Adipocyte (in vitro differentiated cells): ENCODE measurements at places on chromosomes 2 and 18.

DNA sequence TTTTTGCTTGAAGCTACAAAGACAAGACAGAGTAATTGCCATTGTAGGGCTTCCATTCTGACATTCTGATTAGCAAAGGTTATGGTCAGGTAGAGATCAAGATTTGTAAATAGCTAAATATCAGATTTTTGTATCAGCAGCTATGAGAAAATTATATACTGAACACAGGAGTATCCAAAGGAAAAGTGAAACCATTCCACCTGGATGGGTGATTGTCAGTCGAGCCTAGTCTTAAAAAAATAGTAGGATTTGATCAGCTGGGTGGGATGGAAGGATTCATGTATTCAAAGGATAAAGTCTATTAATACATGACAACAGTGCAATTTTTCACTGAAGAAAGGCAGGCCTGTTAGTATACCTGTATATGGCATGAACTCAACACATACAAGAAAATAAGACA is 222.7 kb downstream of the GCA start:
- DNase-seq: no peak

DNA sequence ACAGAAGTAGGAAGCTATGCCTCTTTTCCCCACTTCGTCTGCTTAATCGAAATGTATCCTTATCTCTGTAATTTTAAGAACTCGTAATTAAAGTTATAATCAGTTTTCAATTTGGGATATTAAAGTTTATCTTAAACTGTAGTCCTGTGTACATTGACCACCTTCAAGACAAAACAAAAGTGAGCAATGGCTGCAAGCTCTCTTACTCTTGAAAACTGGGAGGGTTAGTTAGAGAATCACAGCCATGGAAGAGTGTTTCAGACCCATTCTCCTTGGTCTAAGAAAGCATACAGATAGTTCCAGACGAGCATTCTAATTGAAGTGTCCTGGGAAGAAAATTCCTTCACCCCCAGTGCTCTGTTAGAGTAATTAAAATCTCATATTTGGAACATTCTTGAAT is 2.0 kb downstream of the KCMF1 start:
- peak; percentile 44 for DNase-seq

- no peak for DNase-seq
Measured at GRCh38 chr2:202122980-202123720, 50.1 kb downstream of the KIAA2012 start.

DNA sequence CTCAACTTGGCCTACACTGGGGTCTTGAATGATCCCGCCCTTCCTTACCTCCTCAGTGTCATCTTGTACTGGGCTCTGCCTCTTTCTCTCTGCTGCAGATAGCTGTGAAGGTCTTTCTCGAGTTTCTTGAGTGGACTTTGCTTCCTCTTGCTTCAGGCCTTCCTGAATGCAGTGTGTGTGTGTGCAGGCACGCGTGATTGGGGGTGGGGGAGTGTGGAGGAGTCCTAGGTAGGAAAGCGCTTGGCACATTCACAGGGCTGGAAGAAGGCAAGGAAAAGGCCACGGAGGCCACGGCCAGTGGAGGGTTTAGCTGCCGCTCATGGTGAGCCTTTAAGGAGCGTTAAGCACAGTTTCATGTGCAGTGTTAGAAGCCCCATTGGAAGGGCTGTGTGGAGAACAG is 5.5 kb downstream of the RALB start:
- no peak for DNase-seq

DNA sequence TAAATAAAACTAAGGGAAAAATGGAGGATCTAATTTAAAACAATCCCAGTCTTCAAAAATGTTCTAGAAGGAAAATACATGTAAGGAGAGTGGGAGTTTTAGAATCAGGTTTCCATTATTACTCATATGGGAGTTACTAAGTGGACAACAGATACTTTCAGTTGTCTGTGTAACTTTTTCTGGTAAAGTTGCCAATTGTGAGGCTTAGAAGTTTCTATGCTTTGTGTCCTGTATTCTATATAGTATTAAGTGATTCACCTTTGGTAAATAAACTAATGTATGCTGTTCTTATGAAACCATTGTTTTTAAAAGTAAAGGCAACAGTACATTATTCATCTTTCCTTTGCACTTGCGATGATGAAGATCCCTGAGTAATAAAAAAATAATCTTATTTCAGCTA is 274.9 kb downstream of the NR4A2 start:
- peak; percentile 27 for DNase-seq

GRCh38 chr2:215454519-215455246 is 18.8 kb upstream of the FN1 start:
- peak; percentile 70 for DNase-seq

DNA sequence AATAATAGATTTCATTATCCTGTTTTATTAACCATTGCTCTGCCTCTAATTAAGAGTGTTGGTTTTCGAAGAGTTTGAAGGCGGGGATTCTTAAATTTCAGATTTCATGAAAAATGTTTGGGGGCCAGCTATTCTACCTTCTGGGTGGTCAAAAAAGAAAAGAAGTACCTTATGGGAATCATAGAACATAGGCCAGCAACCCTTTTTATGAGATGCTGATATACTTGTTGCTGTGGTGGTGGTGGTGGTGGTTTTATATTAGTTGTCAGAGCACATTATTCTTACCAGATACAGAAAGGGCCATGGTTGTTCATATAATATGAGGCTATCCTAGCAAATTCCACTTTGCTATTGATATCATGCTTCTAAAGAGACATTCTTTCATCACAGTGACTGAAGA is 4.4 kb downstream of the ANKRD12 start:
- DNase-seq: no peak

- DNase-seq: peak; percentile 68
Measured at GRCh38 chr2:46326231-46326980, 29.2 kb downstream of the EPAS1 start.

DNA sequence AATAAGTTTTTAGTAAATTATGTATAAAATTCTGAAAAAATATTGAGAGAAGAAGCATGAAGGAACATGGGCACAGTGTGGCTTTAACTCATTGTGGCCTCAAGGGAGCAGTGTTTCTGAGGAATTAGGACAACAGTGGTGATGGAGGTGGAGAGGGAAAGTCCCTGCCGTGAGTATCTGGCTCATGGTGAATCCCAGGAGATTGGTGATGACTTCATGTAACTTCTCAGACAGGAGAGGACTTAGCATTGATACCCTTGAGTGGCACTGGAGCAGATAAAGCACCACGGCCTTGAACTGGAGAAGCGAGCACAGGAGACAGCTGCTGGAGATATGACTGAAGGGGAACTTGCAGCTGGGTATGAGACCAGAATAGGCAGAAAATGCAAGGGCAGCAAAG is 35.0 kb upstream of the LRP1B start:
- peak; percentile 73 for DNase-seq

DNA sequence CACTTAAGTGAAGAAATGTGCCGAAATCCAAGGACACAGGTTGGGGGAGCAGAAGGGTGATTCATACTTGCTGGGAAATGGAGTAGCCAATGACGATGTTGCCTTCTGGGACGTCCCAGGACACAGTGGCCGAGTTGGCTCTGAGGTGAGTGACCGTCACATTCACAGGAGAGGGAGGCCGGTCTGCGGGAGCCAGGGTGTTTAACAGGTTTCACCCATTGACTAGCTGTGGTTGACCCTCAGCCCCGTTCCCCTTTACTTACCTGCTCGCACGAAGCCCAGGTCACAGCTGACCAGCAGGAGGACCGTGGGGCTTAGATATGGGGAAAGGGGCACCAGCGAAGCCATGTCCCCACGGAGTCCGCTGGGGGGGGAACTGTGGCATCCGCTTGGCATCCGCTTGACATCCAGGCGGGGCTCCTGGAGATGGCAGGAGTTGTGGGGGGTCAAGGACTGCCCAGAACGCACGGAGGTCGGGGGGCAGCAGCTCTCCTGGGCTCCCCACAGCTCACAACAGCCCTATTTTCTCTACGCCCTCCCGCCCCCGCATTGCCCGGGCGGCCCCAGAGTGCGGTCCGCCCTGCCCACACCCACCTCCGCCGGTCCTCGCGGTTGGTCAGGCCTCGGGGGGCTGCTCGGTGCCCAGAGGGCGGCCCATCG is 586 bp downstream of the FNDC4 start:
- peak; percentile 48 for DNase-seq

GRCh38 chr2:95278637-95279225 is 4.5 kb downstream of the PROM2 start:
- DNase-seq: no peak

GRCh38 chr2:230781130-230781797 is 68.6 kb downstream of the CAB39 start:
- no peak for DNase-seq
